ENCODE measurements at places on chromosomes 3 and 15.
A peak's percentile ranks its signal among the peaks of the same experiment; 100 is the strongest.

- no peak for DNase-seq
Measured at GRCh38 chr3:170306015-170306414, 51.5 kb upstream of the SKIL start.

DNA sequence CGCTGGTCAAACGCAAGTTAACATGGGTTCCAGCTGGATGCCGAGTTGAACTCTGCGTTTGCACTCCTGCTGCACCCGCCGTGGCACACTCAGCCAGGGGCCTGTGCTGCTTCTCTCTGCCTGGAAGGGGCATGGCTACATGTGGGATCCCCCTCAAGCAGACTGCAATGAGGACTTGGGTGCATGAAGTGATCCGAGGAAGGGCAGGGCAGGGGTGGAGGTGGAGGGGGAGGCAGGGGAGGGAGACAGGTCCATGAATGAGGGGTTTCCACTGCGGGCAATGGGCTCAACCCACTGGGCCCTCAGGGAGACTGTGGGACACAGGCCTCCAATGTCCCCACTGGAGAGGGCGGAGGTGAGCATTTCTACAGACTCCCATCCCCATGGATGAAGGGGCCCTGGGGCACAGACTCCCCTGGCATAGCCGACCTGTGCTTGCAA is 141.6 kb upstream of the MEF2A start:
- DNase-seq = no peak

DNA sequence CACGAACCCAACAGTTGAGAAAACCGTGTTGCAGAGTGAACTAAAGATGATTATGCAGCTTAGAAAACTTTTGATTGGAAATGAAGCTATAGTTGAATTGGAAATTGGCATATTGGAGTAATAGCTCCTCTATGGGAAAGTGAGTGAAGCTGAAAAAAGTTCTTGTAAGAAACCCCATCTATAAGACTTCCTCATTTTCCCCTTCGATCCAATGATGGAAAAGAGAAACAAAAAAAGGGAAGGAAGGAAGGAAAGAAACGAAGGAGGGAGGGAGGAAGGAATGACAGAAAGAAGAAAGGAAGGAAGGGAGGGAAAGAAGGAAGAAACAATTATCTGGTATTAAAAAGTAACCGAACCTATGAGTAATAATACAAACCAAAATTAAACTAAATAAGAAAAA is 791.8 kb upstream of the NR2F2 start:
- no peak for DNase-seq

DNA sequence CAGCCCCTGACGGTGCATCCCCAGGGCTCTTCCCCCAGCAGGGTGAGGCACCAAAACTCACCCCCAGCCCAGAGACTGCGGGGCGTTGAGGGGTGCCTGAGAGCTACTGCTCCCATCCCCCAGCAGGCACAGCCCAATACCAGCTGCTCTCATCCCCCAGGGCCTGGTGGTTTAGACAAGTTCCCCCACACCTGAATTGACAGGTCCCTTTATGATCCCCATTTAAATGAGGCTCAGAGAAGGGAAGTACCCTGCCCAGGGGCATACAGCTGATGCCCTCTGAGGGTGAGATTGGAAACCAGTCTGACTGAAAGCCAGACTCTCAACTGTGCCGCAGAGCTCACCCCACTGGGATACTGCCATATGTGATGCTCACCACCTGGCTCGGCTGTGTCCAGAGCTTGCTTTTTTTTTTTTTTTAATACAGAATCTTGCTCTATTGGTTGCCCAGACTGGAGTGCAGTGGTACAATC is 20.1 kb downstream of the DUSP7 start:
- DNase-seq = no peak

GRCh38 chr15:22981051-22981840 is 1.1 kb upstream of the CYFIP1 start:
- DNase-seq = no peak

DNA sequence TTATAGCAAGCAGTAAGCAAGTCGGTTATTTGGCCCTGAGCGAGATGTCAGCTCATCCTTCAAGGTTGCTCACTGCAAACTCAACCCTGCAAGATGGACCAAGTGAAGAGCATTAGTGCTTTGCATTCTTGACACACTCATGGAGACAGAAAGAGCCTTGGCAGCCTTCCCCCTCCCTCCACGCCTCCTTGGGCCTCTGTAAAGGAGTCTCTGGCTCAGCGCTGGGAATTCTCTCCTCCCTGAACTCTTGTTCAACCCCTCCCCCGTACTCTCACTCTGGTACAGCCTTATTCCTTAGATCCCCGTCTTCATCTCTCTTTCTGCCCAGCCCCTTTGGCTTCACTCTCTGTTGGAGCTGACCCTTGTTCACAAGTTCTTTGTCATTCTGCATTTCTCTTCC is 2.2 kb upstream of the CX3CR1 start:
- DNase-seq = no peak

- DNase-seq = no peak
Measured at GRCh38 chr3:177830411-177830849, 633.1 kb upstream of the TBL1XR1 start.

- no peak for DNase-seq
Measured at GRCh38 chr15:61828860-61829513, 231.3 kb downstream of the VPS13C start.

DNA sequence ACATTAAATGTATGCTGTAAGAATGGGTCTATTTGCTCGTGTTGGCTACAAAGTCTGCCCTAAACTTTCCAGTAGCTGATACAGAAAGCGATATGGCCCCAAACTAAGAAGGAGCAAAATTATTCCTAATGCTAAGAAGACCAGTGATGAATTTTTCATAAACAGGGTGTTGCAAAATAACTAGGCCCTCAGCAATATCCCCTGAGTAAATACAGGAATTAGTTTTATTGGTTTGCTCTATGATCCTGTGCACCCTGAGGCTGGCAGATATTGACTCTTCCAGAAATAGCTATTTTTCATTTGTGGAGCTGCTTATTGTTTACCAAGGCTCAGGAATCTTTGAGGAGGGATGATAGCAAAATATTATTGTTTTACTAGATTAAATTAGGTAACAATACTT is 60.9 kb upstream of the CCNL1 start:
- DNase-seq = no peak

DNA sequence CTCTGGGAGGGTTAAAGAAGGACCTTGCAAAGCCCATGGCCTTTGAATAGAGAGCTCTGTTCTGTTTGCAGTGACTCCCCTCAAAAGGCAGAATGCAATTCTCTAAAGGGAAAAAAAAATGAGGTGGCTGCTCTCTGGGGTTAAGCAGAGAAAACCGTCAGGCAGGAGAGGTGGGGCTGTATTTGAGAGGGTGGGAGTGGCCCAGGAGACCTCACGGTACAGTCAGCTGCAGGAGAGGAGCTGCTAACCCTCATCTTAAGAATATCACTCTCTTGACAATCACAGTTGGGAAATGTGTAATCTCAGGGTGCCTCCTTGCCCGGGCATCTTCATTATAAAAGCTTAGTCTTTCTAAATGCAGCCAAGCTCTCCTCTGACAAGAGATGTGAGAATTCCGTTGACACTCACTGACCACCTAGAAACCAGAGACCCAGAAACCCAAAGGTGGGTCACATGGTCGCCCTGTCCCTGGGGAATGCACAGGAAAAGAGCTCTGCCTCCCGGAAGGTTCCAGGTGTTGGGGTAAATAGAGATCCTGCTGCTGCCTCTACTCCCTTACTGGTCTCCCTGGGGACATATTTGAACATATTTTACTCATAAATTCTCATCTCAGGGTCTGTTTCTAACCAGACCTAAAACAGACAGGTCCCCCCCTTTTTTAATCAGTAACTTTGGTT is 159.1 kb upstream of the CTDSPL start:
- DNase-seq = no peak

DNA sequence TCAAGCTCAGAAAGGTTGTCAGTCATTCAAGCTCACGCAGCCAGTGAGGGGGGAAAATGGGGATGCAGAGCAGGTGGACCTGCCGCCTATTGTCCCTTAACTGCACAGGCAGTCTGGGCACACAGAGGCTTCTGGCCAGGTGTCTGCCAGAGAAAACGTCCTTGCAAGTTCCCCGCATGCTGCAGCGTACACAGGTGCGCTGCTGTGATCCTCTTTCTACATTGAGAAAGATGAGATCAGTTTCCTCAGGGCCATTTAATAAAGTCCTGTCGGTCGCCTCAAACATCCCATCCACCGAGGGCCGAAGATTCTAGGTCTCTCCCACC is 445 bp upstream of the TSEN2 start:
- no peak for DNase-seq

DNA sequence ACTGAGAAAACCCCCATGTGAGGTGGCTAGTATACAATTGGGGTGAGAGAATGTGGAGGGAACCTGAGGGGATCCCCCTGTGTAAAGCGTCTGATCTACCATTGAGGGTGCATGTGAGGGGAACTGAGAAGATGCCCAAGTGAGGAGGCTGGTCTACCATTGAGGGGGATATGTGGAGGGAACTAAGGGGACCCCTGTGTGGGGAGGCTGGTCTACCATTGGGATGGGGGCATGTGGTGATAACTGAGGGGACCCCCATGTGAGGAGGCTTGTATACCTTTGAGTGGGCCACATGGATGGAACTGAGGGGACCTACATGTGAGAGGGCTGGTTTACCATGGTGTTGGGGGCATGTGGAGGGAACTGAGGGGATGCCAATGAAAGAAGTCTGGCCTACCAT is 160.8 kb downstream of the FBLN2 start:
- no peak for DNase-seq

DNA sequence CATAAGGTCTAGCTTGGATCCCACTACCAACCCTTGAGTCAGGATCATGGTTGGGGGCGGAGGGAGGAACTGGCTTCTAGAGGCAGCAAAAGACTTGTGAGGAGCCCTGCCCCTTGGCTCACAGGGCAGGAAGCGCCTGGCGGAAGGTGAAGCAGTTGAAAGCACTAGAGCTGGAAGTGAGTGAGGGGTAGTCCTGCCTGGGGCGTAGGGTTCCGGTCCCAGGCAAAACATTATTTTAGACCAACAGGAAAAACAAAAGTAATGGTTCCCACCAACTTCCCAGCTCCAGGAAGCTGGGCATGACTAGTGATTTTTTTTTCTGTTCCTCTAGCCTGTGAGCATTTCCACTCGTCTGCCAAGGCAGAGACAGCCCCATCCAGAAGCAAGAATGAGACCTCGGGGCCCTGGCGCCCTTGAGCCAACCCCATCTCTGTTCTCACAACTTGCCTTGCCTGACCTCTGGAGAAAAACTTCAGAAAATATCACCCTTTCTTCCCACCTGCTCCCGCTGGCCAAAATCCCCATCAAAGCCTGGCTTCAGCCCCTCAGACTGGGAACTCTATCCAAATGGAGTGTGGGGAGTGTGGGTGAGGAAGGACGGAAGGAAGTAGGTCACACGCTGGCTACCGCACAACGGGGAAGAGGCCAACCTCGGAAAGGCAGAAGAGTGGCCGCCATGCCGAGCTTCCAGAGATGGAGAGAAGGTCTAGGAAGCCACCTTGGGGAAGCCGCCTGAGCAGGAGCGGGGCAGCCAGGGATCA is 57.5 kb downstream of the RBPMS2 start:
- DNase-seq = no peak

DNA sequence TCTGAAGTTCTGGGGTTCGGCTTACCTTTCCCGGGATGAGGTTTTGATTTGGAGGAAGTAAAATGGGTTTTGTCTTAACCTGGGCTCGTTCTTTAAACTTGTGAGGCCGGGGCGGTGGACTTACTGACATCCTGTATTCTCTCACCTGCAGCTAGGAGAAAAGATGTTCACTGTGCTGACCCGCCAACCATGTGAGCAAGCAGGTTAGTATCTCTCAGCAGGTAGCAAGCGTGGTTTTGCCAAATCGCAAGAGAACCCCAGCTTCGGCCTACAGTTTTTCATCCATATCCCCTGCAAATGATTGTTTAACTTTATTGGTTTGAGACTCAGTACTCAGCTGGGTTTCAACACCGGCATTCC is 891 bp downstream of the ENTPD3 start:
- no peak for DNase-seq

DNA sequence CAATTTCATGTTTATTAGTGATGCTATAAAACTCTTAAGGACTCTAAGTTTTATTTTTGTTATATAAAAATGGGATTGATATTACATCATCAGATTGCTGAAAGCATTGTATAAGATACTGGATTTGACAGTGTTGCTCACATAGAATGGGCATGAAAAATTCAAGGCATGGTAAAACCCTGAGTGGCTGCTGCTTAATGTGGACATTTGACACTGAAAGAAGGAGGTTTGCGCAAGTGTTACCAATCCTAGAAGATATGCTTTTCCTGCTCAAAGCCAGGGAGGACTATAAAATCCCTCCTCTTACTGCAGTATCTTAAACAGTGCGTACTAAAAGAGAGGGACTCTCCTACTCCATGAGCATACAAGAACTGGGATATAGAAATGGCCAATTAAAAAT is 65.8 kb upstream of the PTX3 start:
- no peak for DNase-seq

GRCh38 chr3:139561255-139561817 is 21.8 kb upstream of the RBP1 start:
- no peak for DNase-seq

- no peak for DNase-seq
Measured at GRCh38 chr3:24323272-24323671, 171.4 kb downstream of the THRB start.

- no peak for DNase-seq
Measured at GRCh38 chr3:141426404-141427034, 58.2 kb downstream of the ZBTB38 start.

DNA sequence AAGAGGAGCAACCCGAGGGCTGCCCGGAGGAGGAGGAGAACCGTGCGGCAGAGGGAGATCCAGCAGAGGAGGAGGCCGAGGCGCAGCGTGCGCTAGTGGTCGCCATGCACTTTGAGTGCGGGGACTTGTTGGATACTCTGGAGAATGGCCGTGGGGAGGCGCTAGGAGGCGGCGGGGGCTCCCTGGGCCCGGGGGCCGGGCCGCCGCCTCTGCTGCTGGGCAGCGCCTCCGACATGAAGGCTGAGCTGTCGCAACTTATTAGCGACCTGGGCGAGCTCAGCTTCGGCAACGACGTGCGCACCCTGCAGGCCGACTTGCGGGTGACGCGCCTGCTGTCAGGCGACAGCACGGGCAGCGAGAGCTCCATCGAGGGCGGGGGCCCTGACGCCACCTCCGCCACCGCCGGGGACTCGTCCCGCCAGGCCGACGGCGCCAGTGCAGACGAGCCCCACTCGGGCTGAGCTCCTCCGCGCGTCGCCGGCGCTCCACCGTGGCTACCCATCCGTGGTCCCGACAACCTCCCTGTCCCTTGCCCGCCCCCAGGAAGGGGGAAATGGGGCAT is 2.0 kb downstream of the FAM43A start:
- DNase-seq = peak; percentile 67

- DNase-seq = no peak
Measured at GRCh38 chr15:20355256-20355868, 186.2 kb downstream of the GOLGA6L6 start.

DNA sequence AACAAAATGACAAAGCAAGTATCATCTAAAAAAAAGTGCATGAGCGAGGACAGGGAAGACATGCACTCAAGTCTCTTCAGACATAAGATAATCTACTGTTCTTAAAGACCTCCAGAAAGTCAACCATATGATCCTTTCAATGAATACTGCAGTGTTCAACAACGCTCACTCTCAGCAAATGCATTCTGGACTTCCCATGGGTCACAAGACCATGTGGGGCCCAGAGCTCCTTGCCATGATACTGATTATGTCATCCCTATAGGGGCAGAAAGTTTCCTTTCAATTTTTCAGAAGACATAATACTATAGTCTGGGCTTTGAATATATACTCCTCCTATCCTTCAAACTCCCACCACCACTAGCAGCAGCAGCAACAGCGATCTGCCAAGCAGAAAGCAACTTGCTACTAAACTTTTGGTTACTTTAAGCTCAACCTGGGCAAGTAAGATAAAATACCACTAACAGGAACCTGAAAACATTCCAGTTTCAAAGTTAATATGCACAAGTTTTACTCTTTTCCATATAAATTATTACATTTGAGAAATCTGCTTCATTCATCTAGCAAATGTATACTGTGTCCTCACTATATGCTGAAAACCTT is 143.5 kb downstream of the ADAM10 start:
- no peak for DNase-seq

- DNase-seq = no peak
Measured at GRCh38 chr3:173399044-173399443, 1.5 kb downstream of the NLGN1 start.
